Activated T-cell treated with anti-CD3 and anti-CD28 coated beads, Interleukin-2, amount 50 U/mL, for 48 hours (primary cell): ENCODE measurements at places on chromosomes 7 and 10.

GRCh38 chr10:108443636-108444035 lies 1279.1 kb upstream of the SORCS1 start:
- no peak for DNase-seq

- DNase-seq = no peak
Observed at GRCh38 chr10:46079831-46080585, 33.9 kb upstream of the MSMB start.

- no peak for DNase-seq
Observed at GRCh38 chr7:88826222-88826621, 30.7 kb upstream of the TEX47 start.

DNA sequence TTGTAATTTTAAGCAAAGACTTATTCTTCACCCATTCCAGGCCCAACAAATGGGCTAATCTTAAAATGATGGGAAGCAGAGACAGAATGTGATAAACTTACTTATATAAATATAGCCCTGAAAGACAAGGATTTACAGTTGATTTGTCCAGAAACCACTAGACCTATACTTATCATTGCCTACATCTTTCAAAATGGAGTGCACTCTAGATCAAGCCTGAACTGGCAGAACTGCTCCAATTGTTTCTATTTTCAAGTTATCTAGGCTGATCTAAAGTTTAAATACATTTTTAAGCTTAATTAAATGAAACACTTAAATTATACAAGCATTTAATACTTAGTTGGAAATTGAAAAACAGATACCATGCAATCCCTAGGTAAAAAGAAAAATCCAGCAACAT lies 24.9 kb upstream of the PALS2 start:
- DNase-seq = no peak

DNA sequence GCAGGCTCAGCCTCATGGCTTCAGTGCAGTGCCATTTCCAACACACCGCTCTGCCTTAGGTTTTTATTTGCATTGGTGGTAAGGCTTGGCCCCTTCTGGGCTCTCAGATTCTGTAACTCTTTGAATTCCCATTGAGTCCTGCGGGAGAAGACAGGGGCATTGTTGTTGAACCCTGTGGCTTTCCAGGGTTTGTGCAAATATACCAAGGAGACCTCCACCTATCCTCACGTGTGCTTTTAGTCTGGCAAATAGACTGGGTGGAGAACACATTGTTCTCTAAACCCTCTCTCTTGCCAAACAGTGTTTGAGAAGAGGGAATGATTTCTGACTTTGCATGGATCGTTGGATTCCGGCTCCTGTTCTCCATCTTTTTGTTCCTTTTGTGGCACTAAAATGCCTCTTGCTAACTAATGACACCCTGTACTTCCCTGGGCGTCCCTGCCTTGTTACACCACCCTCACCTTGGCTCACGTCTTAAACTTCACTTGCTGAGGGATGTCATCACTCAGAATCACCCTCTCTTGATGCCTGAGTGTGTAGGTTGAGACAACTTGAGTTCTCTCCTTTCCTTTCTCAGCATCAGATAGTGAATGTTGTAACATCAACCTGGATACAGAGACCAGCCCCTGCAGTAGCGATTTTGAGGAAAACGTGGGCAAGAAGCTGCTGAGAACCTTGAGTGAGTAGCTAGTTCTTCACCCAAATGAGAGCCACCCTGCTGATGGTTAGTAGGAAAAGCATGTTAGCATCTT lies 40.5 kb downstream of the GOT1 start:
- DNase-seq = no peak

DNA sequence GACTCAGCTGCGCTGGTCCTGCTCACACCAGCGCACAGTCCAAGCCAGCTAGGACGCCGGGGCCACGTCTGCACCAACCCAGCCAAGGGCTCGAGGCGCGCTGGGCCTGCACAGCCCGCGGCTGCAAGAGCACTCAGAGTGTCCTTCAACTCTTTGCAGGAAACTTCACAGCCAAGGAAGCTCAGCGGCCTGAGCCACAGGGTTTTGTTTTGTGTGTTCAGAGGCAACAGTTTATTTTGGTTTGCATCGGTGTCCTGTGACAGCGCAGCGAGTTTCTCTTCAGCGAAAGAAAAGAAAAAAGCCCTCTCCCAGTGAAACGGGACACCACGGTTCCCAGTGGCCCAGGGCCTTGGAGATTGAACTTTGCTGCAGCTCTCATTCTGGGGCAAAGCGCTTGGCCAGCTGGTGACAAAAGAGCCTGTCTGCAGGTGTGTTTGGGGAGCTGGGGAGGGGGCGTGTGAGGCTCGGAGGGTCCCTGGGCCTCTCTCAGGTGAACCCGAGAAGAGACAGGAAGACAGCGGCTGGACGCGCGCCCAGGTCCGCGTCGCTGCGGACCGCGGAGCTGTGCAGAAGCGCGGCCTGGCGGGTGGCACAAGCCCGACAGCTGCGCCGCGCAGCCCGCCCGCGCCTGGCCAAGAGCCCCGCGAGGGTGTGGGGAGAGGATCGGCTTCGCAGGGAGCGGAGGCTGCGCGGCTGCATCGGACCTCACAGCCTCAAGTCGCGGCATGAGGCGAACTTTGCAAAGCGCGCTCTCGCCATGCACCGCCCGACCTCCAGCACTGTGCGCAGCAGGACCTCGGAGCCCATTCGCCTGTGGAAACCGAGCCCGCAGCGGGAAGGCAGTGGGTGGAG lies 922 bp downstream of the CXCL12 start:
- DNase-seq = peak; percentile 14

DNA sequence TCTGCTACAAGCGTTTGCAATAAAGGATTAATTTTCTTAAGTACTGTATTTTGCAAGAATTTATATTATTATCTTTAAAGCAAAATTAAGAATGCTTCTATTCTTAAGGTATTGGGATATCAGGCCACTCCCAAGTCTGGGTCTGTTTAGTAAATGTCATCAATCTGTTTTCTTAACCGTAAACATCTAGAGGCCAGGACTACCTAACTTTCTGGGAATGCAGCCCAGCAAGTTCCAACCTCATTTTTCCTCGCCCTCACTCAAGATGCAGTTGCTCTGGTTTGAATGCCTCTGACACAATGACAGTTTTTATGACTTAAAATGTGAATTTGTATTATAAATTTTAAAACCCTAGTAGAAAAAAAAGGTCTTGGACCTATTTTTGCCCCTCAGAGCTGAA lies 143.5 kb downstream of the INHBA start:
- DNase-seq = no peak

DNA sequence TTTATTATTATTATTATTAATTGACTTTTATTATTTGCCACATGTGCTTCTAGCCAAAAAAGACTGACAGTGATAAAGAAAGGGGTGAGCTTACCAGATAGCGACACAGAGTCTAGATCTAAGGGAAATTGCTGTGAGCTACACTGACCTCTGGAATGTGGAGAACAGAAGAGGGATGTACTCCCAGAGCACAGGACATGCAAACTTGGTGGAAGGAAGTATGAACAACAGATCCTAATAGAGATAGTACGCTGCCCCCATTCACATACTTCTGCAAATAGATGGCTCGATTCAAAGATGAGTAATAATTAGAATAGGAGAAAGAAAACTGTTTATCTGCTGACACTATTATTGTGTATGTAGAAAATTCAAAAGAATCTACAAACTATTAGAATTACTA lies 109.3 kb upstream of the HPS1 start:
- no peak for DNase-seq

DNA sequence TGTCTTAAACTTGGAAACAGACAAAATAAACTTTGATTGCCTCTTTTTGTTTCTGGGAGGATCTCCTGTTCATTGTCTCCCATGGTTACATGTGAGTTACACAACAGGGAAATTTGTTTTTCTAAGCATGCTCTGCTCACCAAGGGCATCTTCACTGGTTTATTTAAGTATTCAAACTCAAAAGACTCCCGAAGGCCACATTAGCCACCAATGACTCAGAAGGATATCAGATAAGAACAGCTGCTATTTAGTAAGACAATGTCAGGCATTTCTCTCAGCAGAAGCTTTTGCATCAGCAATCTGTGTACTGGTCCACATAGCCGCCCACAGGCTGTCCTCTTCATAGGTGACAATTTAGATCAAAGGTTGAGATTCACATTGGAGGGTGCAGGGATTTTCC lies 19.3 kb downstream of the OR6B1 start:
- no peak for DNase-seq

DNA sequence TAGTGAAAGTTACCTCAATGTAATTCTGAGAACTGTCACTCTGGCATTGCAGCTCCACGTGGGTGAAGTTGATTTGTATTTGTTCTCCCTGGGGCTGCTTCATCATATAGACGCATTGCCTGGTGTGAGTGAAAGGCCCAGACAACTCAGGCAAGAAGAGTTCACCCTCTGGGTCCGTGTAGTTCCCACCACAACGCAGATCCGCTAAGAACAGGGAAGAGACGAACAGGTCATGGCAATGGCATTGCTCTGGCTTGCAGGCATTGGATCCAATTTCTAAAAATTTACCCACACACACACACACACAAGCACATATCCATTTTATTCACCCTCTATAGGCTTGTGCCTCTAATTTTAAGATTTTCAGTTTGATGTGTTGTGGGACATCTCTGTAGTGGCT lies 45.4 kb downstream of the CUBN start:
- DNase-seq = no peak

DNA sequence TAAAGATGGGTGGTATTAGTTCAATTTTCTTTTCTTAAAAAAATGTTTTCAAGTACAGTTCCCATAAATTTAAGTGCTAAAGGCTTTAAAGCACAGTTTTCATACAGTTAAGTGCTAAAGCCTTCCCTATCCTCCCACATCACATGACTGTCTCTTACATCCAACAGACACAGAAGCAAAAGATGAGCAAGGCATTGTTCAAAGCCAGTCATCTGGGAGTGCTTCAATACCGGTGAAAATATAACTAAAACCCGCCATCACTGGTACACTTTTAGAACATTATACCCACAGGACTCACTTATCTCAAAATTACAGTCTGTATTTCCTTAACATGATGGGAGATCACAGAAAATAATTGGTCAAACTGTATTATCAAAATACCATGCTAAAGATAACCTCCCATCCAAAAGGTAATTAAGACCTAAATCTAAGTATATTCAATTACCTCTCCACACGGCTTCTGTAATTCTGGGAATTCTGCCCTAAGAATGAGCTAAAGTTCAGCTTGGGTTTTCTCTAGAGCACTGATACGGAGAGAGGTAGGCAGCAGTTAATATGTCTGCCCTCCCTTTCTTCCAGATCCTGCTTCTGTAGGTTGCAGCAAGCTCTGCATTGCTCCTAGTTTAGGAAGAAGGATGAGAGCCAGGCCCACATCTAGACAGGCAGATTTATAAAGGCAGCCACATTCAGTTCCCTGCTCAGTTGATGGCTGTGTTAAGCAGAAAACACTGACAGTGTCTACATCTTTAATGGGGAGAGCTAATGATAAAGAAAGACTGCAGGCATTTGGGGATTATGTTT lies 474.8 kb upstream of the PFKP start:
- no peak for DNase-seq

DNA sequence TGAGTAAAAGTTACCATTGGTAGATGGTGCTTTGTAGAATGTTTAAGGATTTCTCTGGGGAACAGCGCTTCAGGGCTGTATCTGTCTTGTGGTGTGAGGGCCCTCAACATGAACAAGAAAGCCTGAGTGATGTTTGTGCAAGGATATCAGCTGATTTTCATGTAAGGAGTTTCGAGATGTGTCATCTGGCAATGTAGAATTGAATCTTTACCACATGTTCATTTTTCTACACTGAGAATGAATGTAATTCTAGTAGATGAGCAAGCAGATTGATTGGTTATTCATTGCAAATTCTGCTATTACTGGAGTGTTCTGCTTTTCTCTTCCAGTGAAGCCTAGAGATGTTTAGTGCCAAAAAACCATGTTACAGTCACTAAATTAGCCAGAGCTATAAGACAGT lies 87.7 kb downstream of the ST7 start:
- no peak for DNase-seq

DNA sequence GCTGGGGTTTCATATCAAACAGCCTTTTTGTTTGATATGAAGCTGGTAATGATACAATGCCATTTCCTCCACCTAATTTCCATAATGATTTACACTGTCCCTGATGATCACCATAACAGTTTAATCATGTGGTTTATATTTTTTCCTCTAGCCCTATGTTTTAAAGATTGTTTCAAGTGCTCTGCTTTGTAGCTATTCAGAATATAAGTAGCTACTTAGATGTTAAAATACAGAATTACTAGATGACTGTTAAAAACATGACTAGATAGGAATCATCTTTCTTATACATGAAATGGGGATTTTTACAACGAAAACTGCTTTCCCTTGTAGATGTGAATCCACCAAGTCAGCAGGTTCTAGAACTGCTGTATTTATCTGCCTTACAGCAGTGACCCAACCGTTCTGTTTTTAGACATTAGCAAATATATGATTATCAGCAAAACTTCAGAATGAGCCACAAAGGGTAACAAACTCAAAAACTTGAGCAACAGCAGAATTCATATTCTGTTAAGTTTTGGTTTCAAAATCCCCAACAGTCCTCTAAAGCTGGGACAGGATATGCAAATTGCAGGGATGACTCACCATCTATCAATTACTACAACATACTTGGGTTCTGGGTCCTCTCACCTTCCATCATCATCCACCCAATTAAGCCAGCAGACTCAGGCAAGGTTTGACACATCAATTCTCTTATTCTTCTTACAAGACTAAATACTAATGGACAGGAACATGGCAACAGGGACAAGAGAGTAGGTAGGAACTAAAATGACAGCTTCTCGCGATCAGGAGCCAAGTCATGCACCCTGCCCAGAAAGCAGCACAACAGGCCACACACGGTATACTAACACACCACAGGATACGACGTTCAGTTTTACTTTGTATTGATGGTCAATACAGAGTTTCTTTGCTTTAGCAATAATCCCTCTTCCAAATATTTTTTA lies 83.9 kb downstream of the PIP4K2A start:
- no peak for DNase-seq

DNA sequence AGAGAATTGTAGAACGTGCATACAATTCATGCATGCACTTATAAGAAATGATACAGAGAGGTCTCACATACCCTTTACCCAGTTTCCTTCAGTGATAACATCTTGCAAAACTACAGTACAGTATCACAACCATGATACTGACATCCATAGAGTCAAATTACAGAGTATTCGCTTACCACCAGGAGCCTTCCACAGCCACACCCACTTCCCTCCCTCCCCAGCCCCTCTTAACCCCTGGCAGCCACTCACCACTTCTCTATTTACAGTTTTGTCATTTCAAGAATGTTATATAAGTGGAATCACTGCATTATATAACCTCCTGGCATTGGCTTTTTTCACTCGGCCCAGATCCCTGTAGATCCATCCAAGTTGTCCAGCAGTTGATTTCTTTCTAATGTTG lies 143.8 kb downstream of the ZNF248 start:
- DNase-seq = no peak

- DNase-seq = peak; percentile 84
Observed at GRCh38 chr10:133318494-133319127, 9.9 kb downstream of the ZNF511 start.

DNA sequence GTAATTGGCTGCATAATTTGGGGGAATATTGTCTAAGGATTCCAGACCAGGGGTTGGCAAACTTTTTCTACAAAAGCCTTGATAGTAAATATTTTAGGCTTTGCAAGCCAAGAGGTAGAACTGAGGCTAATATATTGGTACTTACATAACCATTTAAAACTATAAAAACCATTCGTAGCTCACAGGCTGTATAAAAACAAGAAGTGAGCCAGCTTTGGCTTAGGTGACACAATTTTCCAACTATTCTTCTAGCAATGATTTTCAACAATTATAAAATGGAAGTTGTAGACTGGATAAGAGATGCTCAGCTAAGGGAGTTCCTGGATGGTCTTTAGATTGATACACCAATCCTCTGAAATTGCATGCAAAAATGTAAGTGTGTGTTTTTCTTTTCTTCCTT lies 1.4 kb downstream of the GPR141 start:
- DNase-seq = no peak
